Glutamatergic neuron (in vitro differentiated cells): ENCODE measurements at places on chromosomes 12 and 14. TPM values are rescaled to one million over a fixed set of nuclear protein-coding genes. Genes with fewer than 3 reads are reported as not detected.

- H3K4me3 ChIP-seq, result no peak overlapping the region
- H3K27ac ChIP-seq, result no peak overlapping the region
- no peak for DNase-seq
- H3K27me3 ChIP-seq, result no peaks in the 10 kb centered on the region
Measured at GRCh38 chr14:53894456-53894855, 62.2 kb downstream of the BMP4 start.

- peaks cover 13% of the 10 kb centered on the region for H3K36me3 ChIP-seq
- peaks cover 13% of the 10 kb centered on the region for H3K4me1 ChIP-seq
- peaks cover 5% of the 10 kb centered on the region for H3K27me3 ChIP-seq
- no peak for DNase-seq
- no peak overlapping the region for H3K4me3 ChIP-seq
Measured at GRCh38 chr12:904010-904414, 45.5 kb downstream of the RAD52 start.

Gene C14orf180
- total RNA-seq, result not detected

Gene SERPINA9
- not detected for total RNA-seq

Gene GPR65
- total RNA-seq, result not detected

Gene GPR162
- 145 TPM for total RNA-seq

DNA sequence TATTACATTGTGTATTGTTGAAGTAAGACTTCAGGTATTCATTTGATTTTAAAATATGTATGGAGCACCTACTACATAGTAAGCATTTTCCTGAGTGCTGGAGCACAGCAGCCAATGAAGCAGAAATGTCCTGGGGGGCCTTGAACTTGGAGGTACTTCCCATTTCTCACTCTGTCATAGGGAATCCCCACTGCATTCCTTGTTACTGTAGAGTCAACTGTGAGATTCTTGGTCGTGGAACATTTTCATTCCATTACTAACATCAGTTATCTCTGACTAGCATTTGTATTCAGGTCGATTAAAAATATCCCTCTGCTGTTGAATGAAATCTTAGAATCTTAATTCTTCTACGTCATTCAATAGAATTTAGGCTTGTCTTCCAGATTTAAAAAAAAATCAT lies 66.7 kb downstream of the PDE3A start:
- no peaks in the 10 kb centered on the region for H3K36me3 ChIP-seq
- no peak for DNase-seq
- peaks cover 13% of the 10 kb centered on the region for H3K4me1 ChIP-seq
- H3K27ac ChIP-seq, result no peak overlapping the region
- no peak overlapping the region for H3K4me3 ChIP-seq

DNA sequence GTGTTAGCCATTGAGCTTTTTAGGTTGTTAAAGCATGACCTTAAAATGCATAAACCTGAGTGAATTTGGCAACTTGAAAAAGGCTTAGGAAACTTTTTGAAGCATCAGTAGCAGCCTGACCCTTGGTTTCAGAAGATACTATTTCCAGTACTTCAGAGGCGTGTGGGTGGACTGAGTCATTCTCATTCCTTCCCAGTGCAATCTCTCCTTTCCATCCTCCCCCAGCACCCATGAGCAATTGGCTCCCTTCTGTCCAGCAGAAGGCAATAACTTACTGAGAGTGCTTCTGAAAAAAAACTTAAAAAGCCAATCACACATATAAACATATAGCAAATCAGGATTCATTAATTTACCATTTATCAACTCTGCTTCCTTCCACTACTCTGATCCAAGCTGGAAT lies 299.3 kb upstream of the STXBP6 start:
- H3K27ac ChIP-seq, result no peak overlapping the region
- no peak overlapping the region for H3K4me3 ChIP-seq
- DNase-seq, result no peak
- H3K36me3 ChIP-seq, result no peaks in the 10 kb centered on the region
- H3K4me1 ChIP-seq, result peaks cover 5% of the 10 kb centered on the region

Gene CLEC4A
- total RNA-seq, result 0.71 TPM

DNA sequence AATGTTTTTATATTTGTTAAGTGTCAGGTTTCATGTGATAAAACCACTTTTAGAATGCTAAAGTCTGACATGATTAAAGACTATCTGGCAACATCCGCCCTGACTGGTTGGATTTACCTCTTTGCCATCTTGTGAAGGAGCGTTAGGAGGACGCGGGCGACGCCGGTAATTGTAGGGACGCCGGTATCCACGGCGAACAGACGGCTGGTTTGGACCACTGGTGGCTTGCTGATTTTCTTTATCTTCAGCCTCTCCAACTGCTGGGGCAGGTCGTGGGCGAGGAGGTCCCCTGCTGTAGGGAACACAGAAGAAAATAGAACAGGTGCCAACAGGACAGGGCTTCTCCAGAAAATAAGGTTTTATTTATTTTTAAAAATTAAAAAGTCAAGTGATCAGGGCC lies 21.3 kb downstream of the YBX3 start:
- no peaks in the 10 kb centered on the region for H3K36me3 ChIP-seq
- DNase-seq, result no peak
- no peaks in the 10 kb centered on the region for H3K4me1 ChIP-seq
- no peak overlapping the region for H3K4me3 ChIP-seq

- H3K4me3 ChIP-seq, result peak overlapping the region; percentile 74
- peaks cover 35% of the 10 kb centered on the region for H3K27me3 ChIP-seq
- no peak for DNase-seq
- H3K27ac ChIP-seq, result no peak overlapping the region
Measured at GRCh38 chr14:24335461-24336171, 745 bp upstream of the ADCY4 start.

DNA sequence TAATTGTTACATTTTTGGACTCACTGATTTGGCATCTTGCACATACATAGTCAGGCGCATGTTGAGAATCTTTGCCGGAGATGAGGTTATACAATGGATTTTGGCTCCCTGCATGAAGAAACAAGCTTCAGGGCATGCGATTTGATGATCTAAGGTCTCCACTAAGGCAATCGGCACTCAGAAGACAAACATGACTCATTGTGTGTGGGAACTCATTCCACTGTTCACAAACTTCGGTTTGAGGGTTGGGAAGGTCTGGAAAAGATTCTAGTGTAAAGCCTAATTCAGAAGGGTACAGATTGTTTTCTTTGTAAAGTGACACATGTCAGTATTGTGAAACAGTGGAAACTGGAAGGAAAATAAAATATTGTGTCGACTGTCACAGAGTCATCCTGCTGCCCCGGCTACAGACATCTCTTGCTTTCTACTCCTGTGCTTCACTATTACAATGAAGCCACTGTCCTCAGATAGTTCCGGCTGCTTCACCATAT lies 192.6 kb upstream of the HMGA2 start:
- H3K36me3 ChIP-seq, result peaks cover 4% of the 10 kb centered on the region
- DNase-seq, result no peak
- H3K4me3 ChIP-seq, result no peak overlapping the region

DNA sequence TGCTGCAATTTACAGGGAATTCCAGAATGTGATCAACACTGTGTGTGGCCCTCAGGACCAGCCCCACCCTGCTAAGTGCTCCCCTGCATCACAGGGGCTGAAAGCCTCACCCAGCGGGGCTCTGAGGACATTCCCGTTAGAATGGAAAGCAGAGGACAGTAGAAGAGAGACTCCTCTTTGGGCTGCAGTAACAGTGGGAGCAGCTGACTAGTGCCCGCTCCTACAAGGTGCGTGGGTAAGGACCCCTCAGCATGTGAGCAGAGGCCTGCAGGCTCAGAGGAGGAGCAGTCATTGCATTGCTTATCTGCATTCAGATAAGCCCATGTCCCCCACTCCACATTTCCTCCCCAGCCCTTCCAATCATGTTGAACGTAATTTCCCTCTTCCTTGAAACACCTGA lies 120.1 kb downstream of the ITPR2 start:
- DNase-seq, result no peak
- peaks cover 3% of the 10 kb centered on the region for H3K36me3 ChIP-seq

GRCh38 chr12:77855548-77855947 lies 24.9 kb downstream of the NAV3 start:
- peaks cover 10% of the 10 kb centered on the region for H3K4me1 ChIP-seq
- H3K27me3 ChIP-seq, result no peaks in the 10 kb centered on the region
- no peaks in the 10 kb centered on the region for H3K36me3 ChIP-seq
- no peak overlapping the region for H3K4me3 ChIP-seq
- DNase-seq, result peak; percentile 20

DNA sequence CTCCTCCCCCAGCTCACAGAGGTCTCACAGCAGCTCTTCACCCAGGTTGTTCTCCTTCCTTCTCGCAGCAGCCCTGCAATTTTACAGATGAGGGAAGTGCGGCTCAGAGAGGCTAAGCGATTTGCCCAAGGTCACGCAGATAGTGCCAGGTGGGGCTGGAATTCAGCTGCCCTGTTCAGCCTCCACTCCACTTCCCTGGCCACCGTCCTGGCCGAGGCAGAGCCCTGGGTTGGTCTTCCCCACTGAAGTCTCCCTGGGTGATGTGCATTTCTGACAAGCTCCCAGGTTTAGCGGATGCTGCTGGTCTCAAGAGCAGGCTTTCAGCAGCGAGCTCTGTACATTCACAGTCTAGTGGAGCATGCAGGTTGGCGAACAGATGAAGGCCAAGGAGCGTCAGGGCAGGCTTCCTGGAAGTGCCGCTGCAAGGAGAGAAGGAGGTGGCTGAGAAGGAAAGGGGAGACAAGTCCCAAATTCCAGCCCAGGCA lies 28.9 kb upstream of the EML1 start:
- no peak for DNase-seq
- peaks cover 9% of the 10 kb centered on the region for H3K4me1 ChIP-seq
- no peak overlapping the region for H3K4me3 ChIP-seq
- H3K27ac ChIP-seq, result no peak overlapping the region

GRCh38 chr14:28758253-28758884 lies 8.2 kb upstream of the FOXG1 start:
- peaks cover 63% of the 10 kb centered on the region for H3K27me3 ChIP-seq
- H3K36me3 ChIP-seq, result no peaks in the 10 kb centered on the region
- H3K4me3 ChIP-seq, result peak overlapping the region; percentile 60
- peaks cover 4% of the 10 kb centered on the region for H3K4me1 ChIP-seq
- H3K27ac ChIP-seq, result no peak overlapping the region

DNA sequence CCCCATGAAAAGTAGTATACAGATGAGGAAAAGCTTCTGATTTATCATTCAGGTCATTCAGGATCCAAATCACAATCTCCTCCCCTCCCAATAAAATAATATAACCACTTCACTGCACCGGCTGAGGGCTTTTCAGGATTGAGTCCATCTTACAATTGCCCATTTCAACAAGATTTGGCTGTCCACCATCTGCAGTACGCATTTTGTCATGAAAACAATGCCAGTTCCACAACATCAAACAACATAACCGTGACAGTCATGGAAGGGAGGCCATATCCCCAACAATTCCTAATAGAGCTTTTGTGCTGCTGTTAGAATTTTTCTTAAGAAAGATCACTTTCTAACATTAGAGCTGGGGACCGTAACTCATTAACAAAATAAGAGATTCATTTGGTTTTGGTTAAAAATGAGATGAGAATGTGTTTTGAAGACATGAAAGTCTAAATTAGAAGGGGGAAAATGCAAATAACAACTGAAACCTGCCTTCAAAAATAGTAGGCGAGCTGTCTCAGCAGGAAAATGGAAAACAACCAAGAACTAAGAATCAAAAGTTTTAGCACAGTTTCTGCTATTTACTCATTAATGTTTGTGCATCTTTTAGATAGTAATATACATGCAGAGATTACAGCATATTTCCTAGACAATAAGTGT lies 38.3 kb upstream of the TMTC2 start:
- no peak overlapping the region for H3K27ac ChIP-seq
- peaks cover 2% of the 10 kb centered on the region for H3K4me1 ChIP-seq
- no peak overlapping the region for H3K4me3 ChIP-seq
- H3K36me3 ChIP-seq, result no peaks in the 10 kb centered on the region
- H3K27me3 ChIP-seq, result no peaks in the 10 kb centered on the region

DNA sequence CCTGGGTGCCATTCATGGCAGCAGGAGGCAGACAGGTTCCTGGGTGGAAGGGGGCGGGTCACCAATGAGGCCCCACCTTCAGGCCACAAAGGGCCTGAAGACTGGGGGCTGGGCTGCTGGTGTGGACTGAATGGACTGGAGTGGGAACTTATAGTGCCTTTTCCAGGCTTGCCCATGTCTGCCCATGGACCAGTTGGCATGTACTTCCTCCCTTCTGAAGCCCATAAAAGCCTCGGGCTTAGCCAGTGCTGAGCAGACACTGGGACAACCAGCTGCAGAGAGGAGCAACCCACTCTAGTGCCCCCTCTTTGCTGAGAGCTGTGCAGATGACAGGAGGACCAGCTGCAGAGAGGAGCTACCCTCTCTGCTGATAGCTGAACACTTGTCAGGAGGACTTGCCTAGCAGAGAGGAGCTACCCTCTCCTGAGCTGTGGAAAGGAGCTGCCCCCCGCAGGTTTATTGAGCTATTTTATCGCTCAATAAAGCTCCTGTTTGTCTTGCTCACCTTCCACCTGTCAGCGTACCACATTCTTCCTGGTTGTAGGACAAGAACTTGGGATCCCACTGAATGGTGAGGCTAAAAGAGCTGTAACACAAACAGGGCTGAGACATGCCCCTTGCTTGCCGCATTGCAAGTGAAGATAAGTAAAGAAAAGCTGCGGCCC lies 34.0 kb downstream of the APAF1 start:
- no peak overlapping the region for H3K27ac ChIP-seq
- no peaks in the 10 kb centered on the region for H3K4me1 ChIP-seq
- H3K27me3 ChIP-seq, result no peaks in the 10 kb centered on the region
- H3K36me3 ChIP-seq, result no peaks in the 10 kb centered on the region

Gene KIF5A
- total RNA-seq, result 314 TPM

GRCh38 chr14:39368261-39368959 lies 63.8 kb downstream of the FBXO33 start:
- H3K36me3 ChIP-seq, result peaks cover 13% of the 10 kb centered on the region
- H3K4me1 ChIP-seq, result peaks cover 2% of the 10 kb centered on the region
- no peak overlapping the region for H3K27ac ChIP-seq
- H3K4me3 ChIP-seq, result no peak overlapping the region

Gene FLRT2
- 69.6 TPM for total RNA-seq

Gene TMEM121
- 2.7 TPM for total RNA-seq

GRCh38 chr12:46451276-46452021 lies 78.9 kb upstream of the SLC38A2 start:
- peaks cover 2% of the 10 kb centered on the region for H3K27me3 ChIP-seq
- no peak for DNase-seq
- H3K36me3 ChIP-seq, result no peaks in the 10 kb centered on the region
- H3K4me3 ChIP-seq, result no peak overlapping the region
- H3K27ac ChIP-seq, result no peak overlapping the region
- H3K4me1 ChIP-seq, result no peaks in the 10 kb centered on the region

DNA sequence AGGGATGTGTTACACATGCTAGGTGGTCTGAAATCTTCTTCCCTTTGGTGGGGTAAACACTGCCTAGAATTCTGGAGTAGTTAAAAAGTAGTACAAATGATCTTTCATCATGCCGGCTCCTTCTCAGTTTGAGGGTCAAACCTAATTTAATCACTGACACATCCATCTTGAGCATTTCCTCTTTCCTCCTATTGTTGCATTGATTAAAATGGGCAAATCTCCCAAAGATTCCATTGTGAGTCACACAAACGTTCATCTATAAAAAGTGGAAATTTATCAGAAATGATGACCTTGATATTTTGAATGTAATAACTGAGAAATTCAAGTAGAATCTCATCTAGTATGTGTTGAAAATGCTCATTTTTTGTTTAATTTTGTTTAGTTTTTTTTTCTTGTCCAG lies 996.0 kb downstream of the NRXN3 start:
- no peaks in the 10 kb centered on the region for H3K36me3 ChIP-seq
- no peak for DNase-seq

- no peaks in the 10 kb centered on the region for H3K36me3 ChIP-seq
- H3K4me3 ChIP-seq, result no peak overlapping the region
- no peaks in the 10 kb centered on the region for H3K27me3 ChIP-seq
- DNase-seq, result no peak
- H3K27ac ChIP-seq, result no peak overlapping the region
- H3K4me1 ChIP-seq, result peaks cover 1% of the 10 kb centered on the region
Measured at GRCh38 chr14:83764656-83765599, 1765.0 kb upstream of the FLRT2 start.

Gene SLC6A13
- 0.91 TPM for total RNA-seq

Gene TAS2R8
- total RNA-seq, result not detected

Gene IL31
- total RNA-seq, result not detected
